Vagina (tissue), 2 donors: ENCODE measurements at places on chromosomes 11 and 22.

DNA sequence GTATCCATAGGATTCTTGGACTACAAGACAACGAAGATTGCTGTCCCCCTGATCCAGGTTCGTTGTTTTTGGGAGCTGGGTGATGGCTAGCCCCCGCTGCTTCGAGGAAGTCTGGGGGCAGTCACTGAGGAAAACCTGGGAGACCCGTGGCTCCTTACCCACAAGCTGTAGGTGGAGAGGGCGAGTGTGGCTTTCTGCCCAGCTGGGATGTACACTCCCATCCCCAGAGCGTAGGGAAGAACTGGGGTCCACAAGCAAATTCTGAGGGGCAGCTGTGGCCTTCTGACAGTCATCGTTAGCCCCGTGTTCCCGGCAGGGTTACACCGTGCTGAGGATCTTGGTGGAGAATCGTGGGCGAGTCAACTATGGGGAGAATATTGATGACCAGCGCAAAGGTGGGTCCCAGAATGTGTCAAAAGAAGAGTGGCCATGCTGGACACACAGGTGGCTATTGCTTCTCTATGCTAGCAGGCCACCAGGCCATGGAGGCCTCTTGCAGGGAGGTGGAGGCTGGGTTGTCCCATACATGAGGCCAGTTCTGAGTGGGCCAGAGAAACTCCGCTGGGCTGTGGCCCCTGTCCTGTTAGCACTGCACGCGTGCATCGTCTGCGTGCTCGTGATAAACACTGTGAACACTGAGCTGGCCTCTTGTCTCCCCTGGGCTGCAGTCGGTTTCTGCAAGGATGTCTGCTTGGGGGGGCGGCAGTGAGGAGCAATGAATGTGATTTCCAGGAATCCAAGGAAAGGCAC, 39.8 kb downstream of the GLB1L2 start:
- H3K4me3 ChIP-seq = no peak overlapping the region
- DNase-seq = no peak
- no peaks in the 10 kb centered on the region for H3K27me3 ChIP-seq
- no peaks in the 10 kb centered on the region for H3K4me1 ChIP-seq
- no peaks in the 10 kb centered on the region for H3K36me3 ChIP-seq

DNA sequence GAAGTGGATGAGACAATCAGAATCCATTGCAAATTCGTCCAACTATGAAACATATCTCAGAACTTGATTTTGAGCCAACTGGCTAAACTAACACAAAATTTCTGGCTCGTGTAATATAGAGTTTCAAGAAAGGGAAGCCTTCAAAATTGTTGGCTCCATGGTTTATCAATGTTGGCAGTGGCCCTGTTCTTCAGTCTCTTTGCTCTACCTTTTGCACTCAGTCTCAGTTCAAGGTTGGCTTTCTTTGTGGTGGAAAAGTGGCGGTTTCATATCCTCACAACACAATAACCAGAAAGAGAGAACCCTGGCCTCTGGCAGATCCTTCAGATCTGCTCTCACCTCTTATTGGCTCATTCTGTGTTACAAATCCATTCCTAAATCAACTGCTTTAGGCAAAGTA, 473.8 kb upstream of the API5 start:
- H3K27me3 ChIP-seq = no peaks in the 10 kb centered on the region
- DNase-seq = no peak
- no peak overlapping the region for H3K4me3 ChIP-seq
- H3K36me3 ChIP-seq = no peaks in the 10 kb centered on the region
- no peaks in the 10 kb centered on the region for H3K4me1 ChIP-seq

DNA sequence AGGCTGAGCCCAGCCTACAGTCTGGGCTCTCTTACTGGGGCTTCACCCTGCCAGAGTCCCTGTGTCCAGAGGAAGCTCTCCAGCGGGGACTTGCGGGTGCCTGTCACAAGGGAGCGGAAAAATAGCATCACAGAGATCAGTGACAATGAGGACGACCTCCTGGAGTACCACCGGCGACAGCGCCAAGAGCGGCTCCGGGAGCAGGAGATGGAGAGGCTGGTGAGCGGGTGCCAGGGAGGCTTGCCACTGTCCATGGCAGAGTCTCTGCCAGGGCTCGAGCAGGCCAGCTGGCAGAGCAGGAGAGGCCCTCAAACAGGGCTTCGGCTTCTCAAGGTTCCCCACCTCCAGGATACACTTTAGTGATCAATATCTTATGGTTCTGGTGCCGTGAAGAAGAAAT, 21.0 kb downstream of the PHLDB1 start:
- H3K4me3 ChIP-seq = no peak overlapping the region
- H3K36me3 ChIP-seq = no peaks in the 10 kb centered on the region
- no peaks in the 10 kb centered on the region for H3K27me3 ChIP-seq
- DNase-seq = no peak

- no peaks in the 10 kb centered on the region for H3K27me3 ChIP-seq
- no peak overlapping the region for H3K27ac ChIP-seq
- H3K4me1 ChIP-seq = no peaks in the 10 kb centered on the region
- no peaks in the 10 kb centered on the region for H3K36me3 ChIP-seq
Measured at GRCh38 chr11:115521825-115522224, 17.6 kb upstream of the CADM1 start.

DNA sequence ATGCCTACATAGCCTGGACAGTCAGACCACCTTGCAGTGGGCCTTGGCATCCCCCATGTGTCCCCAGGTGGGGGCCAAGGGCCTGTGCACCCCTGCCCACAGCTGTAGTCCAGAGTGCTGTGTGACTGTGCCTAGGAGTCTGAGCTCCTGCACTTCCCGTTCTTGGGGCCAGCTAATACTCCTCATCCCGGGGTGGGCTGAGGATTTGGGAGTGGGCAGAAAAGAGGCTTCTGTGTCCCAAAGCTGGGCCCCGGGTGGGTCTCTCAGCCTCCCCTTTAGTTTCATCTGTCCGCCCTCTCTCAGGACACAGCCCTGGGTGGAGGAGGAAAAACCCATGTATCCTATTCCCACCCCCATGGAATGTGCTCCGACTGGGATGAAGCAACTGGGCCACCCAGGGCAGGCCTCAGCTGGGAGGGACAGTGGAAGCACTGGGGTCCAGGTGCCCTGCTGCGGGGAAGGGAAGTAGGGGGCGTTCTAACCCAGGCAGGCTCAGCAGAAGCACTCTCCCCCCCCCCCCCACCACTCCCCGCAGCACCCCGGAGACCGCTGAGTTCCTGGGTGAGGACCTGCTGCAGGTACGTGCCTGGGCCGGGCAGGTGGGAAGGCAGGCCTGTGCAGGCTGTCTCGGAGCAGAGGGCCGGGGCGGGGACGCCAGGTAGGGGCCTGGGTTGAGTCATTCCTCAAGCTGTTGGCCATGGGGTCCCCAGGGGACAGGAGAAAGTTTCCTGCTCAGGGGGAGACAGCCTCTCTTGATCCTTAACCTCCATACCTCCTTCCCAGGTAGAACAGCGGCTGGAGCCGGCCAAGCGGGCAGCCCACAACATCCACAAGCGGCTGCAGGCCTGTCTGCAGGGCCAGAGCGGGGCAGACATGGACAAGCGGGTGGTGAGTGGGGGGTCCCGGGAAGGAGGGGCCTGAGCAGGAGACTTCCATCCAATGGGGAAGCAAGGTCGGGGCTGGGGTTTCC, 1.4 kb downstream of the SH3BP1 start:
- DNase-seq = no peak
- no peaks in the 10 kb centered on the region for H3K27me3 ChIP-seq

DNA sequence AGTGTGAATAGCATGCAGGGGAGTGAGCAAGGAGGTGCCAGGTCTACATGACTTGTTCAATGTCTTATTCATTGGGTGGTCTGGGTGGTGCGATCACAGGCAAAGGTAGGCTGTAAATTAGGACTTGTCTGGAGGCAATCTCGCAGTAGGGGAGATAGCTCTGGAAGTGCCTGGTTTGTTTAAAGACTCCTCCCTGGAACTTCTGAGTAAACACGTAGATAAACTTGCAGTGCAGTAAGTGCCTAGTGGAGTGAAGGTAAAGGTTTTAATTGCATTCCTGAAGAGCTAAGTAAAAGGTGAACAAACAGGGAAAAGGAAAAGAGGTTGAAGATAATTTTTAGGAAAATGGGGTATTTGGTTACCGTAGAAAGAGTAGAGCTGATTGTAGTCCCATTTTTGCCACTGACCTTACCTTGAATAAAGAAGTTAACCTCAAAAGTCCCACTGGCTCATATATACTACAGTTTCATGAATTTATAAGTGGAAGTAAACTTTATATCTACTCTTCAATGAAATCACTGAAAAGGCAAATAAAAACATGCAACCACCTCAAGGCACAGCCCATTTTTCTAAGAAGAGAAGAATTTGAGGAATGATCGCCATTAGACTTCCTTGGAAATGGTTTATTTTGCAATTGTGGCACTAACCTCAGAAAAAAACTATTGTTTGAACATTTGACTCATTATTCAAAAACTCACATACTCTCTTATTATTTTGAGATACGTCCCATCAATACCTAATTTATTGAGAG, 44.3 kb downstream of the AASDHPPT start:
- no peaks in the 10 kb centered on the region for H3K36me3 ChIP-seq
- DNase-seq = no peak
- H3K4me1 ChIP-seq = no peaks in the 10 kb centered on the region
- no peaks in the 10 kb centered on the region for H3K27me3 ChIP-seq
- no peak overlapping the region for H3K4me3 ChIP-seq
- no peak overlapping the region for H3K27ac ChIP-seq

GRCh38 chr22:29816980-29817379, 21.1 kb downstream of the ASCC2 start:
- H3K27ac ChIP-seq = peak overlapping the region; percentile 42
- H3K4me3 ChIP-seq = no peak overlapping the region
- H3K36me3 ChIP-seq = no peaks in the 10 kb centered on the region
- peaks cover 25% of the 10 kb centered on the region for H3K4me1 ChIP-seq
- DNase-seq = no peak

- H3K4me1 ChIP-seq = no peaks in the 10 kb centered on the region
- no peak overlapping the region for H3K27ac ChIP-seq
- H3K4me3 ChIP-seq = no peak overlapping the region
- no peak for DNase-seq
Measured at GRCh38 chr11:127119356-127119755, 118.8 kb upstream of the KIRREL3 start.

DNA sequence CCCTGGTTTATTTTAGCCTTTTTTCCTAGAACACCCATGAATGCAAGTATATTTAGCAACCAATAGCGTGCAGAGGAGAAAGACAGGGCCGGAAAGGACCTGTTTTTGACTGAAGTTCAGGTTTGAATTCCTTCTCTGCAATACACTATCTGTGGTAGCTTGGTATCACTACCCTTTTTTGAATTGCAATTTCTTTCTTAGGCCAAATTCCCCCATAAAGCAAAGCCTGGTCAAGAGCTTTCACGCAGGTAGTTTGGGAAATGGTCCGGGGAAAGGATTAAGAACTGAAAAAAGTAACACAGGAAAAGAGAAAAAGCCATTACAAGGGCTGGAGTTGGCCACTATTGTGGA, 38.8 kb upstream of the PAMR1 start:
- H3K27ac ChIP-seq = peak overlapping the region; percentile 12
- no peaks in the 10 kb centered on the region for H3K27me3 ChIP-seq
- no peak overlapping the region for H3K4me3 ChIP-seq
- no peak for DNase-seq

DNA sequence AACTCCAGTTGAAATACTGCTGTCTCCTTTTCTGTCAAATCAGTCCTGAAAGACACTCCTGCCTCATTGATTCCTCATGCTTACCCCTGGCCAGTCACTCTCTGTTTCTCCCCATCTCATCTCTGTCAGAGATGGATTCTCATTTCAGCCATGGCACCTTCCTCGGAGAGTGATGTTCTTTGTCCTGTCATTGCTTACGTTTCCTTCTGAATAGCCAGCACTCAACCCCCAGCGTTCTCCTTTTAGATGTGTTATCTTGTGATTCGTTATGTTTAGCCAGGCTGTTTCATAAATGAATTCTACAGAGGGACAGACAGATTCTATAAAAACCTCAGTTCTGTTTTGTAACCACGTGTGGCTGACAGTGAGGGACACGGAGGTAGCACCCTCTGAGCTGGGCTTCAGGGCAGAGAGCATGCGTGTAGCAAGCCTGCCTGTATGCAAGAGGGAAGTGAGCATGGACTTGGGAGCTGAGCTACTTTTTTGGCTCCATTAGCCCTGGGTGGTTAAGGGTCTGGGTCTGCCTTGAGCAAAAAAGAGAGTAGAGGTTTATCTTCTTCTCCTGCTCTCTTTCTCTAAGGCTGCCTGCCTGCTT, 354.6 kb downstream of the DDX10 start:
- H3K4me1 ChIP-seq = no peaks in the 10 kb centered on the region

GRCh38 chr22:47739291-47740015, 977.0 kb downstream of the TBC1D22A start:
- H3K4me1 ChIP-seq = no peaks in the 10 kb centered on the region
- DNase-seq = no peak
- H3K27me3 ChIP-seq = no peaks in the 10 kb centered on the region

DNA sequence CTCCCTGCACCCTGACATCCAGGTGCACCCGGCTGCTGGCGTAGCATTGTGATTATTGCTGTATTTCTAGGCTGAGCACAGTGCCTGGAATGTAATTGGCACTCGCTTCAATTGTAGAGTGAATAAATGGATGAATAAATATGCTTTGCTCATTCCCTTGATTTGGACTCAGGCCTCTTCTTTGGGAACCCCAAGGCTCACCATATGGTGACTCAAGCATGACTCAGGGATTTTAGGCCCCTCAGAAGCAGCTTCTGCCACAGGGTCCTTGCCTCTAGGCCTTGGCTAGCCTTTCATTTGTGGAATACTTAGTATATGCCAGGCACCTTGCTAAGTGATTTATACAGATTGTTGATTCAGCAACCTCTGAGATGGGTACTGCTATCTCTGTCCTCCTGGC, 78.9 kb downstream of the GRIK4 start:
- no peaks in the 10 kb centered on the region for H3K36me3 ChIP-seq
- no peak overlapping the region for H3K27ac ChIP-seq
- no peaks in the 10 kb centered on the region for H3K27me3 ChIP-seq
- DNase-seq = no peak

DNA sequence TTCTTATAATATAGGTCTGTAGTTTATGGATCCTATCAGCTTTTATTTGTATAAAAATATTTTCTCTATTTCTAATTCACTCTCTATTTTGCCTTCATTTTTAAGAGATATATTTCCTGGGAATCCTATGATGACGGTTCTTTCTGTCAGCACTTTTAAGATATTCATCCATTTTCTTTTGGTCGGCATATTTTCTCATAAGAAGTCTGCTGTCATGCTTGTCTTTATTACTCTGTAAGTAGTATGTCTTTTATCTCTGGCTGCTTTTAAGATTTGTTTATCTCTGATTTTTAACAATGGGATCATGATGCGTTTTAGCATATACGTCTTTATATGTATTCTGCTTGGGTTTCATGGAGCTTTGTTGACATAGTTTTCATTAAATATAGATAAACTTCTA, 175.5 kb downstream of the SNX19 start:
- no peaks in the 10 kb centered on the region for H3K36me3 ChIP-seq
- H3K27ac ChIP-seq = no peak overlapping the region
- H3K4me1 ChIP-seq = peaks cover 14% of the 10 kb centered on the region

DNA sequence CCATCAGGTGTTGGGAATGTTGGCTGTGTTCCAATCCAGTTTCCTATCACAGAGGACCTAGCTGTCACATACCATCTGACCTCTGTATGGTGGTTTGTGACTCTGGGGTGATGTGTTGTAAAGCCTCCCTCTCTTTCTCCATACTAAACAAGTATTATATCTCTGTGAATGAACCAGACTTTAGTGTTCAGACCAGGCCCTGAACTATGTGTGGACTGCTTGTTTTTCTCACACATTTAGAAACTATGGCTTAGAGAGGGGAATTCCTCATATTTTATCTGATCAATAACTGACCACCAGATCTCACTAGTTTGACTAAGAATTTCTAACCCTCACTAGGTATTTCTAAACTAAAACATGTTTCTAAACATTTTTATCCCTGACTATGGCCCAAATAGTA, 17.5 kb downstream of the NCR3LG1 start:
- no peaks in the 10 kb centered on the region for H3K27me3 ChIP-seq
- no peak overlapping the region for H3K27ac ChIP-seq
- DNase-seq = no peak
